ENCODE measurements at places on chromosomes 1 and 21.

DNA sequence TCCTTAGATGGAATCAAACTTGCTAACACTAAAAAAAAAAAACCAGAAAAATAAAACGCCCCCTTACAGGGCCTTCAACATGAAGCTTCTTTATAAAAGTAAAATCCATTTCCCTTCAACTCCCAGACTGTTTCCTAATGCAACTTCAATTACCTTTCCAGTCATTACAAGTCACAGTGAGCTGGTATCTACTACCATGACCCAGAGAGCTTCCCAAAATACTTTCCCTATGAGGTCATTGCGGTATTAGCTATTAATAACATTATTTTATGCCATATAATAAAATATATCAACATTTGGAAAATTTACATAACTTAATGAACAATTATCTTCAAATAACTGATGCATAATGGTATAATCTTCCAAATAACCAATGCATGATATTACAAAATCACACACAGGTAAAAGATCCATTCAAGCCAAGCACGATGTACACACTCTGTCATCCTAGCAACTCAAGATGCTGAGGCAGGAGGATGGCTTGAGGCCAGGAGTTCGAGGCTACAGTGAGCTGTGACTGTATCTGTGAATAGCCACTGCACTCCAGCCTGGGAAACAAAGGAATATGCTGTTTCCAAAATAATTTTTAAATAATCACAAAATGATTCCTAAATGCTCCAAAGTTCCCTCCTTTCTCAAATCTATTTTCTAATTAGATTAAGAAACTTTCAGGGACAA is 24.1 kb downstream of the EIF4G3 start:
- no peak for DNase-seq

DNA sequence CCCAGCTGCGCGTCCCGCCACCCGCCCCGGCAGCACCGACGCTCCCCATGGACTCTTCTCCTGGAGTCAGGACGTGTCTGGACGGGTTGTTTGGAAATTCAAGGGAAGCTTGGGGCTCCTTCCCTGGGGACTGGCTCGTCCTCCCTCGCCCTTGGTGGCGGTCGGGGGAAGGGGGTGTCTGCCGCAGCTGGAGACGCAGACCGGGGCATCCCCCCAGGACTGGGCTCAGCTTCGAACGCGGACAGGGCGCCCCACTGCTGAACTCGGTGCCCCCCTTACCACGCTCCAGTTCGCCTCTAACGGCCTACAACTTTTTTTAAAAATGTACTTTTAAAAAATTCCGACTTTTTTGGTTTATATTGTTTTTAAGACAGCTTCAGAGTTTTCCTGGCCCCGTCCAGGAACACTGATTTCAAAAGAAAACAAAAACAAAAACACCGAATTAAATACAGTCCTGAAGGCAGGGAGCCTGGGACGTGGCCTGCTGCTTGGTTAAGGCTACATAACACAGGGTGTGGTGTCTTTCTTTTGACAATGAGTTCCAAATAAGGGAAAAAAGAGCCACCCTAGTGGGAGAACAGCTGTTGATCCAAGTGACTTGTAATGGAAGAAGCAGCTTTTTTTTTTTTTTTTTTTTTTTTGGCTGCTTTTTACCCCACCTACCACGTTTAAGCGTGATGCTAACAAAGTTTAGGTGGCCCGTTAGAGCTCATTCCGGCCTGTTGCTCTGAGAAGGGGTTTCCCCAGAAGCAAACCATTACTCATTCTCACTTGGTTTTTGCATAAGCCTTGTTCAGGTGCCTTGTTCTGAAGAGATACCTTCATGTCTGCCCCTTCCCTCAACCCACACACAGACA is 862 bp upstream of the DIPK1A start:
- no peak for DNase-seq

DNA sequence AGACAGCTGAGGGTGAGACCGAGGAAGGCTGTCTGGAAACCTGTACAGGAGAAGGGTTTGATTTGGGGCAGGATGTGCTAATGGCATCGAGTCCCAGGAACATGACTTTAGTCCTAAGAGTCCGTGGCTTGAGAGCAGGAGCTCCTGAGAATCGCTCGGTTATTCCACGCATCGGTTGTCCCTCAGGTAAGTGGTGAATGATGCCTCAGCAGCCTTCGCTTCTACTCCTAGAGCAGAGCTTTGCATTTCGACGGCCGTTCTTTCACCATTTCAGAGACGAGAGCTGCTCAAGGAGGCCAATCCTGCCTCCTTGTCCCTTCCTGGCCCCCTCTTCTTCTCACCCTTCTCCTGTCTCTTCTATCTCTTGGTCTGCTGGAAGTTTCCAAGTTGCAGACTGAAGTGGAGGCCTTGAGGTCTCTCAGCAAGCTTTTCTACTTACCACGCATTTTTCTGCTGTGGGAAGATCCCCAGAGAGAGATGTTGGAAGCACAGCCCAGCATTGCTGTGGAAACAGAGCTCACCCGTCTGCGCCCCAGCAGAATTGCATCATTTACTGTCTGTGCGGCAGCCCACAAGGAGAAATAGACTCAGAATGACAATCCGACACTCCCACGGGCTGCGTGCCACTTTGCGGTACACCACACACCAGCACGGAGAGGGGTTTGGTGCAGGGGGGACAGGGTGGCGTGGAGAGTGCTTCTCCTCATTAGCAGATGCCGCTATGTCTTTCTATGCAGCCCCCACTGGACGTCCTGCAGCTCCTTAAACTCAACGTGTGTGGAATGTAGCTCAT is 270.7 kb upstream of the C1orf174 start:
- no peak for DNase-seq

DNA sequence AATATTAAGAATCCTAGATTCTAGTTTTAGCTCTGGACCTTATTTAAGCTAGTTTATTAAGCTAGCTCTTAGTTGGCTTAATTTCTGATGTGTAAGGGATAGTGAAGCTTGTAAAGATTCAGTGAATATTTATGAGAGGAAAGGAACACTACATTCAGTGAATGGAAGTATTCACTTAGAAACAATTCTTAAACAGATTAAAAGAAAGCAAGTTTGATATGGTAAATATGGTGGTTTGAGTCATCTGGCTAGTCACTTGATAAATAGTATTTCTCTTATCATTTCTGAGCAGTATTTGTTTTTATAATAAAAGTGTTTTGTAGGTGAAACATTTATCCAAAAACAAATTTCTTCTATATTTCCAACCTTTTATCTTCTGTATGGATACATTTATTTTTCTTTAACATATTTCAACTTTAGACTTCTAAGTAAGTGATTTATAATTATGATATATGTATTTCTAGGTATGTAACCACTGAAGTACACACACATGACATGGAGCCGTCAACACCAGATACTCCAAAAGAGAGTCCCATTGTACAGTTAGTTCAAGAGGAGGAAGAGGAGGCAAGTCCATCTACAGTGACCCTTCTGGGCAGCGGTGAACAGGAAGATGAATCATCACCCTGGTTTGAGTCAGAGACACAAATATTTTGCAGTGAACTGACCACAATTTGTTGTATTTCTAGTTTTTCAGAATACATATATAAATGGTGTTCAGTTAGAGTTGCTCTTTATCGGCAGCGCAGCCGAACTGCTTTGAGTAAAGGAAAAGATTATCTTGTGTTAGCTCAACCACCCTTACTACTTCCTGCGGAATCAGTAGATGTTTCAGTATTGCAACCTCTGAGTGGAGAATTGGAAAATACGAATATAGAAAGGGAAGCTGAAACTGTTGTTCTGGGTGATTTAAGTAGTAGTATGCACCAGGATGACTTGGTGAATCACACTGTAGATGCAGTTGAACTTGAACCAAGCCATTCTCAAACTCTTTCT is 55.6 kb downstream of the SUCO start:
- DNase-seq: no peak

GRCh38 chr1:19006837-19007271 is 50.4 kb upstream of the IFFO2 start:
- no peak for DNase-seq

GRCh38 chr1:201261771-201262547 is 21.3 kb upstream of the PKP1 start:
- no peak for DNase-seq

GRCh38 chr1:227959325-227959860 is 11.7 kb upstream of the WNT9A start:
- no peak for DNase-seq

GRCh38 chr1:113830039-113830438 is 17.8 kb upstream of the RSBN1 start:
- DNase-seq: no peak

DNA sequence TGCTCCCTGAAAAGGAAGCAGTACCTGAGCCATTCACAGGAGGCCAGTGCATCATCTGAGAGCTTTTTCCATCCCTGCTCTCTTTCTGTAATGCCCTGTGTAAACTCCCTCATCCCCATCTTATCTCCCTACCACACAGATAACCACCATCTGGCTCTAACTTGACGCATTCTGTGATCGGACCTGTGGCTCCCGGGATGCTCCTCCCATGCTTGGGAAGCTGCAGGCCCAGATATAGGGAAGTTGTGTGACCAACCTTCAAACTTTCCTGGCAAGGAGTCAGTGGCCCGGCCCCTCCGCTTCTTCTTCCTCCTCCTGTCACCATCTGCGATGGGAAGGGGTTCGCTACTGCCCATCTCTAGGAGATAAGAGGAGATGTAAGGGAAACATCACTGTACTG is 21.1 kb downstream of the MKNK1 start:
- no peak for DNase-seq

GRCh38 chr21:26394341-26394740 is 178.7 kb downstream of the CYYR1 start:
- DNase-seq: no peak

GRCh38 chr1:229027622-229028182 is 243.2 kb upstream of the RAB4A start:
- DNase-seq: no peak

DNA sequence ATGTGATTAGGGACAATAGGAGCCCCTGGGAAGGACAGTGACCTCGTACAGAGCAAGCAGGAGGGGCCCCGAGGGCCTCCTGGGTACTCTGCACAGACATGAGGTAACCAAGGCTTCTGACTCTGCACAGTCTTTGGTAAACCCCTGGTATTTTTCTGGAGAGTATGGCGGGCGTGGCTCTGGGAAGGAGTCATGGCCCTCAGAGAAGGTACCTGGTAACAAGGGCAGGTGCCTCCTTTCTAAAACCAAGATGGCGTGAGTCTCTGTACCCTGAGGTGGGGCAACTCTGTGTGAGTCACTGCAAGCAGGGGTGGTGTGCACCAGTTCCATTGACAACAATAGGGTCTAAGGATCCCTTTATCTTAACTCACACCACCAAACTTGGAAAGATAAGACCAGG is 39.9 kb upstream of the SLC19A1 start:
- DNase-seq: no peak

DNA sequence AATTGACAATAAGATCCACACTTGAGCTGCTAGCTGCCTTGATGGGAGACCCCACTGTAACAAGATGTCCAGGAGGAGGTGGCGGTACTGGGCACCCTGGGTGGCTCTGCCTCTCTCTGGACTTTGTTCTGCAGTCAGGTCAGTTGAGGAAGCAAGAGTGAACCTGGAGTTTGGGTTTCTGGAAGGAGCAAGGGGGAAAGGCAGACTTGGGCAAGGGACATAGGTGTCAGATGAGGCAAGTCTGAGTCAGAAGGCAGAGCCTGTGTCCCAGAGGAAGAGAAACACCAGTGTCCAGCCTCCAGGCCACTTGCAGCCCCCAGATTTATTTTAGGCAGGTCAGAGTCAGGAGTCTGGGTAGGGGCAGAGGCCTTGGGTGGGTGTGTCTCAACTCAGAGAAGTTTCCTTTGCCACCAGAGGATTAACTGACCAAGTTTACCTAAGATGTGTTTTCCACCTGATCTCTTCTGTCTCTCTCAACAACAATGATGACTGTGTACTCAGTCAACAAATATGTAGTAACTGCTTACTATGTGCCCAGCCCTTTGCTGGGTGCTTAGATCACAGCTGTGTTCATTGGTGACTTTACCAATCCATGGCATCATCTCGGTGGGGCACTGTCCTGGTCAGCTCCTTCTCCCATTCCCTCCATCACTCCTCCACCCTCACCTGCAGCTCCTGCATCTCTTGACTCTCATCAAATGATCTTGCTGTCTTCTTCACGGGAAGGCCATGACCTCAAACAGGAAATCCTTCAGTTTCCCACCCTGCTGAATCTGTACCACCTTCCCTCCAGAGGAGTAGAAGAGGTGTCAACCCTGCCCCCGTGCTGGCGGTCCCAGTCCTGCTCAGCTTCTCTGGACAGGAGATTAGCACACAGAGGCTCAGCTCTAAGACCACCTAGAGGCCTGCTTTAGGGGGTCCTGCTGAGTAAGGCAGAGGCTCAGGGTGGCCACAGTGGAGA is 36.6 kb downstream of the ELF3 start:
- DNase-seq: no peak
